ENCODE measurements at places on chromosomes 5 and 9. TPM values are rescaled to one million over a fixed set of nuclear protein-coding genes. Genes with fewer than 3 reads are reported as not detected.

DNA sequence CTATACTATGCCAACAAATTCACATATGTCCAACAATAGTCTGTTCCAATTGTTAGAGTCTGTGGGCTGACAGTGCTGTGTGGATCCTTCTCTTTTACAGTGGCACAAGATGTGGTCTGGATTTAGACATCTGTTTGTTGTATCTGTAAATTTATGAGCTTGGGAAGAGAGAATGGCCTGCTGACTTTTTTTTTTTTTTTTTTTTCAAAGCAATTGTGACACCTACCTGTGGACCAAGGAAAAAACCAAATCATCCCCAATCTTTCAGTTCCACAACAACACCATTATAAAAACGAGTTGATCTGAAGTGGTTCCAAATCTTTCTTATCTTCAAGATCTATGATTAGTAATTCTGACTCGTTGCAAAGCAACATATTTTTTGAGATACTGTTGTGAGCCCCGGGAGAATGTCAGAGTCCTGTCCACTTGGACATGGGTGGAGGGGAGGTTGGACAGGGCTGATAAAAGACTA, 4.9 kb downstream of the IRX2 start:
- peaks cover 2% of the 10 kb centered on the region for H3K27me3 ChIP-seq
- peaks cover 14% of the 10 kb centered on the region for H3K4me1 ChIP-seq
- no peak for DNase-seq
- peaks cover 34% of the 10 kb centered on the region for H3K36me3 ChIP-seq

DNA sequence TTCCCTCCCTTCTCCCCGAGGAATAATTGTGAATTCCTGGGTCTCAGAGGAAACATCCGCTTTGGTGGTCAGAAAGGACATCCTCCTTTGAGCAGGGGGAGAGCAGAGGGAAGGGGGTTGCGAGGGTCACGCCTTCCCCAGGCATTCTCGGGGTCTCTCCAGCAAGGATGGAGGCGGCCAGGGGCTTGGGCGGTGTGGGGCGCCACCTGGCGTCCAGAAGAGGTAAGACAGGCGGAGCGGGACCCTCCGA, 129.1 kb downstream of the KCNIP1 start:
- H3K4me3 ChIP-seq: peak overlapping the region; percentile 51
- H3K4me1 ChIP-seq: peaks cover 17% of the 10 kb centered on the region
- peak; percentile 96 for DNase-seq
- no peaks in the 10 kb centered on the region for H3K36me3 ChIP-seq
- H3K27ac ChIP-seq: peak overlapping the region; percentile 42

GRCh38 chr9:117411547-117411946, 3.3 kb downstream of the ASTN2 start:
- no peaks in the 10 kb centered on the region for H3K36me3 ChIP-seq
- no peak overlapping the region for H3K27ac ChIP-seq
- no peak overlapping the region for H3K4me3 ChIP-seq
- H3K27me3 ChIP-seq: peaks cover 37% of the 10 kb centered on the region
- H3K4me1 ChIP-seq: peaks cover 16% of the 10 kb centered on the region

DNA sequence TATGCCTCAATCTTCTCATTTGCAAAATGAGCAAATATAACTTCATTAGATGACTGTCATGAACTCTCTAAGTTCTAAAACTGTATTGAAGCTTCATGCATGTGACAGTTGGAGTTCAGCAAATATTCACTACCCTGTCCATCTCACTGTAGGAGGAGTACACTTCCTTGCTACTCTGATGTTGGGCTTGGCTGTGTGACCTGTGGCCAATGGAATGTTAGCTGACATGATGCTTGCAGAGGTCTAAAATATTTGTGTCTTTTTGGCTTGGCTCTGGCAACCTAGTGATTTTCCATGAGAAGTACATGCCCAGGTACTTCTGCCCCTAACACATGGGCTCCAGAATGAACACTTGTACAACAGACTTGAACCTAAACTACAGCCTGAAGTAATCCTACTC, 203.1 kb upstream of the ANKH start:
- H3K4me1 ChIP-seq: no peaks in the 10 kb centered on the region
- H3K27ac ChIP-seq: no peak overlapping the region
- no peaks in the 10 kb centered on the region for H3K36me3 ChIP-seq
- H3K4me3 ChIP-seq: no peak overlapping the region

FNIP1 gene
- 17.3 TPM for total RNA-seq

GRCh38 chr9:31335529-31336234, 1048.8 kb upstream of the ACO1 start:
- no peak overlapping the region for H3K4me3 ChIP-seq
- no peaks in the 10 kb centered on the region for H3K36me3 ChIP-seq
- no peaks in the 10 kb centered on the region for H3K4me1 ChIP-seq
- no peak for DNase-seq
- H3K27ac ChIP-seq: no peak overlapping the region

DNA sequence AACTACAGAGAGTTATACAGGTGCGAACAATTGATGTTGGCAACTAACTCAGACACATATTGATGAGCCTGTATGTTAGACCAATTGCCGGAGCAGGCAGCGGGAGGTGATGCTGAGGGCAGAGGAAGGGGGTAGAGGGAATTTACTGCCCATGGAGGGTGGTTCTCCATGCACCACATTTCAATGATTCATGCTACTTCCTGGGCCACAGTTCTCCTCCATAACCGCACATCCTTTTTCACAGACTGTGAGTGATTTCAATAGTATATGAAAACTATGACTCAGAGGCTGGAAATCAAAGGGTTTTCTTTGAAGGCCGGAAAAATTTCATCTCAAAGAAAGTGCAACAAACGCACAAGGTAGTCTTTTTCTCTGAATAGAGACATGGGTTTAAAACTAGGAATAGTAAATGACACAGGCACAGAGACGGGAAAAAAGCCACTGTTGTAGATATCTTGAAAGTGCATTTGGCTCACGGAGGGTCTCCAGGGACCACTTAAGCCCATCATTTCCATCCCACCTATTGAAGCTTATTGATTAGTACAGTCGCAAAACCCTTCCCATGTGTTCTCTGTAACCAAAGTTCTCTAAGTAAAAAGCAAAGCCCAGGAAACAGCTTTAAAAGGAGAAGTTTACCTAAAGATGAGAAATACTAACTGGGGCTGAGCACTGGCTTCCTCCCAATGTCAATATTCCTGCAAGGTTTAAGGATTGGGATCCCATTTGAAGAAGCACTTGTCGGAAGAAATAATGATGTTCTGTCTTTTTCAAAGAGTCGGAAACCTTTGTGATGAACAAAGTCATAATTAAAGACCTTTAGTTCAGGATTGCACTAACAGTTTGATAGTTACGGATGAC, 28.0 kb upstream of the ADAM19 start:
- H3K4me3 ChIP-seq: no peak overlapping the region
- H3K27ac ChIP-seq: no peak overlapping the region
- H3K27me3 ChIP-seq: no peaks in the 10 kb centered on the region
- no peaks in the 10 kb centered on the region for H3K36me3 ChIP-seq
- no peak for DNase-seq

- peaks cover 7% of the 10 kb centered on the region for H3K4me1 ChIP-seq
- H3K4me3 ChIP-seq: peak overlapping the region; percentile 45
- H3K27me3 ChIP-seq: no peaks in the 10 kb centered on the region
Observed at GRCh38 chr5:32500181-32500580, 55.6 kb upstream of the ZFR start.

DNA sequence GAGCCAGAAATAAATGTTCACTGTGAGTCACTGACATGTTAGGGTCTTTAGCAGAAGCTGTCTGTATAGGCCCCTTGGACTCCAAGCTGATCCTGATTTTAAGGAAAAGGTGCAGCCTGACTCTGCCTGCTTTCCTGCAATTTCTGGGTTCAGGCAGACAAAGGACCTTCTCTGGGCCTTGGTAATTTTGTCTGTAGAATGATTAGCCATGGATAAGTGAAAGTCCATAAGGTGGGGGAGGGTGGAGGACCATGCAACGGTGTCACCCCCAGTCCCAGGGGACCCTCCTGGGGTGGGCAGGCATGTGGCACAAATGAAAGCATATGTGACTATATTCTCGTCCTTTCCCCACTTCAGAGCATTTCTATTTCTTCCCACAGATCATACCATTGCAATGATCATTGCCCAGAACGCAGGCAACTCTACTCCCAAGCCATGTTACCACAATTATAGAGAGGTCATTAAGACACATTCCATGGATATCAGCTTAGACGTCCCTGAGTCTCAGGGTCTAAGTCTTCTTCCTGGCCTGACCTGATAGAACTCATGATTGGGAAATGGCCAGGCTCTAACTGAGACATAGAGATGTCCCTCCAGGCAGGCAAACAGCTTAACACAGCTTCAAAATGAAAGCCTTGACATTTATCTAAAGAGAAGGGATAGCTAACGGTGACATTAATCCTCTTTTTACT, 157.9 kb upstream of the ALDH1B1 start:
- H3K27me3 ChIP-seq: peaks cover 13% of the 10 kb centered on the region
- no peak overlapping the region for H3K4me3 ChIP-seq
- H3K27ac ChIP-seq: no peak overlapping the region
- H3K36me3 ChIP-seq: no peaks in the 10 kb centered on the region

- peak overlapping the region; percentile 68 for H3K27ac ChIP-seq
- H3K4me1 ChIP-seq: no peaks in the 10 kb centered on the region
- H3K27me3 ChIP-seq: no peaks in the 10 kb centered on the region
- H3K4me3 ChIP-seq: peak overlapping the region; percentile 71
- no peak for DNase-seq
Observed at GRCh38 chr9:20658677-20659473, 25.2 kb upstream of the FOCAD start.

GADD45G gene
- 7.0 TPM for total RNA-seq

DNA sequence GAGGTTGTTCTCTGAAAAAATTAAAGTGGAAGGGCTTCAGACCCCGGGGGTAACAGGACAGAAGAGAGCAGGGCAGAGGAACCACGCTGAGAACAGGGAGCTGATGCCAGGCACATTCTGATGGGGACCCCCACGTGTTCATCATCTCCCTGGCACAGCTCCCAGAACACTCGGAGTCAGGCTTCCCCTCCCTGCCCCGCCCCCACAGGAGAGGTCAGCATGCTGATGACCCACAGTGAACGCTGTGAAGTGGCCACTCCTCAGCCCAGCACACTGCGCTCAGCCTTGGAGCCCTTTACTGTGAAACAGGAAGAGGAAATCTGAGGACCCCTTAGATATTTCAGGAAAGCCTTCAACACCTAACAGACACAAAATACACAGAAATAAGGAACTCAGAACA, 16.4 kb downstream of the RETREG1 start:
- no peak for DNase-seq
- H3K36me3 ChIP-seq: no peaks in the 10 kb centered on the region
- no peak overlapping the region for H3K4me3 ChIP-seq

- H3K27me3 ChIP-seq: no peaks in the 10 kb centered on the region
- no peaks in the 10 kb centered on the region for H3K4me1 ChIP-seq
- no peak overlapping the region for H3K4me3 ChIP-seq
- no peak for DNase-seq
- no peak overlapping the region for H3K27ac ChIP-seq
Observed at GRCh38 chr5:38793099-38793498, 52.7 kb upstream of the OSMR start.

DNA sequence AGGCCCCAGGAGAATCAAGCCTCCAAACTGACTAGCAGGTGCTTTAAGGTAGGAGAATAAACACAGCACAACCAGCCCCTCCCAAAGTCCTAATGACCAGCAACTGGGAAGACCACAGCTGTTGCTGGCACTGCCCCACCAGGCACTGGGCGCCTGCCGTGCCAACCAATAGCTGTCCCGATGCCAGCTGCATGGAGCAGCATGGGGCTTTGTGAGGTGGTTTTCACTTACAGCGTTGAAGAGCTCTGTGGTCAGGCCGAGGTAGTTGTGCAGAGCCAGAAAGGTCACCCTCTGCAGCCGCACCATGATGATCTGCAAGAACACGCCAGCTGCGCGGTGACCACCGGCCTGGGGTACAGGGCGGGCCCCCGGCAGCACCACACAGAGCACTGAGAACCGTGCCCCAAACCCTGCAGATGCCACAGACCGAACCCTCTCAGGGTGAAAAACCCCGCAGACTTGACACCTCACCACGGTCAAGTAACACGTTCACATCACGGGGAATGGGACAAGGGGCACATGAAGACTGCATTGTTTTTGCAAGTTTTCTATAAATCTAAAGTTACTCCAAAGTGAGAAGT, 28.7 kb downstream of the PNPLA7 start:
- no peaks in the 10 kb centered on the region for H3K27me3 ChIP-seq
- no peak overlapping the region for H3K27ac ChIP-seq

DNA sequence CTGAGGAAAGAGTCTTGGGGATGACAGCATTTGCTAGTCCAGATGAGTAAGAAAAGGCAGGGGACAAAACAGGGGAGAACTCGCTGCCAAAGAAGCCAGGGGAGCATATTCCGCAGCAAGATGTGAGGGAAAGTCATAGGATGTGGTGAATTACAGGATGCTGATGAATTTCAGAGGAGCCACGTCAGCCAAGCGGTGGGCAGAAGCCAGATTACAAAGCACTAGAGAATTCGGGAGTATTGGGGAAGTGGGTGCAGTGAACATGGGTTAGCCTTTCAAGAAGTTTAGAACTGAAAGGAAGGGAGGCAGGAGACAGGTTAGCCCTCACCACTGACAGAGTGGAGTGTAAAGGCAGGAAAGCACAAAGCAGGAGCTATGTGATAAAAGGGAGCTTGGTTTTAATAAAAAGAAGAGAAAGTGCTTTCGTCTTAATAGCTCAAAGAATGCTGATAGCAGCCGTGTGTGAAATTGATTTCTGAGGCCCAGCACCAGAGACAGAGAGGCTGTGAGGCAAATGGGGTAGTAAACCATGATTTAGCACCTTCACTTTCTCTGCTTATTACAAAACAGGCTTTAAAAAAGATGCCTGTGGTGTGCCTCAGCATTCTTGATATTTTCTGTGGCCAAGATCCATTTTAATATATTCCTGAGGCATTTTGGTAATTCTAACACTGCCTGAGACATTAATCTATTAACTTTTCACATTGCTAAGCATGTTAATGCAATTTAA, 16.9 kb downstream of the ADAMTSL1 start:
- no peak overlapping the region for H3K4me3 ChIP-seq
- H3K4me1 ChIP-seq: no peaks in the 10 kb centered on the region
- no peak for DNase-seq
- no peaks in the 10 kb centered on the region for H3K36me3 ChIP-seq
- no peak overlapping the region for H3K27ac ChIP-seq

DNA sequence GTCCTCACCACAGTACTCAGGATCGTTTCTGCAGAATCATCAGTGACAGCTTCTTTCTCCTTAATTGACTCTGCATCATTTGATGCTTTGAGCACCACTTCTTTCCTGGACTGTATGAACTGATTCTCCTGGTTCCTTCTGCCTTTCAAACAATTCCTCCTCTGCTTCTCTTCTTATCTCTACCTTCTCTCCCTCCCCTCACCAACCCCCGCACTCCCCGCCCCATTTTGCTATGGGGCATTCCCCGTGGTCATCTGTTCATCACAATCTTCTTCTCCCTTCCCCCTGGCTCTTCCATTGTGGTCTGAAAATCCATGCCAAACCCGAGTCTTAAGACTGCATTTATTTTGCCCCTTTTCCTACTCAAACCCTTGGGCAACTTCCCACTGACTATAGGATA, 57.9 kb downstream of the FAM78A start:
- no peak overlapping the region for H3K27ac ChIP-seq
- peaks cover 2% of the 10 kb centered on the region for H3K36me3 ChIP-seq
- H3K27me3 ChIP-seq: no peaks in the 10 kb centered on the region
- DNase-seq: no peak
